Activated naive CD4-positive, alpha-beta T cell treated with anti-CD3 and anti-CD28 coated beads, Interleukin-2, amount 10 ng/mL, durations not matched to agents 5 hours and 36 hours (primary cell): ENCODE measurements at places on chromosomes 2 and 18. TPM values are rescaled to one million over a fixed set of nuclear protein-coding genes. Genes with fewer than 3 reads are reported as not detected.

PSMA8 gene
- 0.91 TPM for total RNA-seq

ALPP gene
- total RNA-seq, result not detected

STAT4 gene
- total RNA-seq, result 166 TPM

TSPYL6 gene
- not detected for total RNA-seq

SLC5A7 gene
- not detected for total RNA-seq

CDH2 gene
- total RNA-seq, result not detected

ABCB11 gene
- total RNA-seq, result not detected

CROCC2 gene
- not detected for total RNA-seq

ERFE gene
- total RNA-seq, result 0.10 TPM

NCOA1 gene
- total RNA-seq, result 16.0 TPM

ITPRIPL1 gene
- 28.9 TPM for total RNA-seq

TMEM169 gene
- 3.0 TPM for total RNA-seq

RNF125 gene
- total RNA-seq, result 34.1 TPM

CBLN2 gene
- not detected for total RNA-seq

POU3F3 gene
- total RNA-seq, result not detected

STEAP3 gene
- 0.08 TPM for total RNA-seq

RGPD5 gene
- 20.2 TPM for total RNA-seq

TCF23 gene
- total RNA-seq, result not detected

INPP5D gene
- total RNA-seq, result 115 TPM

COA5 gene
- 30.9 TPM for total RNA-seq

MAPK4 gene
- total RNA-seq, result not detected

PLEKHH2 gene
- total RNA-seq, result 0.53 TPM

CCDC141 gene
- total RNA-seq, result 11.4 TPM

SLC39A6 gene
- total RNA-seq, result 19.9 TPM

LINC00305 gene
- not detected for total RNA-seq

VIT gene
- not detected for total RNA-seq

RNU2-63P gene
- 13.6 TPM for total RNA-seq

ZC3H8 gene
- 19.2 TPM for total RNA-seq

DAPL1 gene
- not detected for total RNA-seq

RESP18 gene
- total RNA-seq, result not detected

CRYGC gene
- not detected for total RNA-seq

ANKRD30BL gene
- total RNA-seq, result not detected

TMEM247 gene
- total RNA-seq, result not detected

G6PC2 gene
- not detected for total RNA-seq

REG3A gene
- total RNA-seq, result not detected

QPCT gene
- 0.48 TPM for total RNA-seq

GAD1 gene
- 0.38 TPM for total RNA-seq

TMEM178A gene
- total RNA-seq, result 0.20 TPM

CD8B gene
- 2.6 TPM for total RNA-seq

MBD1 gene
- 86.8 TPM for total RNA-seq

EFEMP1 gene
- not detected for total RNA-seq

FZD7 gene
- 0.63 TPM for total RNA-seq
